ENCODE measurements at places on chromosomes 4 and X. TPM values are rescaled to one million over a fixed set of nuclear protein-coding genes. Genes with fewer than 3 reads are reported as not detected.

DNA sequence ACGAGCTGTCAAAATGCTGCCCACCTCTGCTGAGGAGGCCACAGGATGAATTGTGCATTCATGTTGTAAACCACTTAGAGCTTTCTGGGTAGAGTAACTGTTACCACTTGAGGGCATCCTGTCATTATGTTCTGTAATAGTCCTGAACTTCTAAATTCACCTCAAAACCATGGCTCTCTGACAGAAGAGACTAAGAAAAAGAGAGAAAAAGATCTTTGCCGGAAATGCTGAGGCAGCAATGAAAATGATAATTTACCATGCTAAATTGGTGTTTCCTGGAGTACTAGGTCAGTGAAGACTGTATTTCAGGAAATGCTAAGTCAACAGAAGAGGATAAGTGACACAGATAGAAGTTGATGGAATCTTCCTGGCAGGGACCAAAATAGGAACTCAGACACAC lies 942.3 kb upstream of the SLIT2 start:
- DNase-seq = no peak

GRCh38 chr4:123943976-123944375 lies 547.4 kb downstream of the SPRY1 start:
- DNase-seq = no peak

MAGEA12 gene
- total RNA-seq = not detected

GPR173 gene
- total RNA-seq = 0.13 TPM

KCNIP4 gene
- not detected for total RNA-seq

PCDH18 gene
- total RNA-seq = 10.8 TPM

- no peak for DNase-seq
Observed at GRCh38 chr4:38011511-38012162, 51.4 kb downstream of the PTTG2 start.

- DNase-seq = no peak
Observed at GRCh38 chr4:8113611-8114377, 44.8 kb downstream of the ABLIM2 start.

DNA sequence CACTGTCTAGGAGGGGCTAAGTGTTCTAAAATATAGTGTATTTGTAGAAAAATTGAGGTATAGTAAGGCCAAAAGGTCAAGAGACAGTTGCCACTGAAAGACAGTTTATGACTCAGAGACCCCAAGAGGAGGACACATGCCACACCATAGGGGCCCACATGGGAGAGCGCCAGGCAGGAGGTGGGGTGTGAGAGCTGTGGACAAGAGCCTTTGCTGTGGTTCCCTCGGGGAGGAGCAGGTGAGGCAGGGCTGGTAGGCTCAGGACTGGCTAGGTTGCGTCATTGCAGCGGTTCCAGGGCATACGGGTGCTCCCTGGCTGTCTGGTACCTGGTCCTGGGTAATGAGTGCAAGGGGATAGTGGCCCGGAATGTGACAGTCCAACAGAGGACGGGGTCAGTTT lies 37.6 kb downstream of the CCNQ start:
- no peak for DNase-seq

DNA sequence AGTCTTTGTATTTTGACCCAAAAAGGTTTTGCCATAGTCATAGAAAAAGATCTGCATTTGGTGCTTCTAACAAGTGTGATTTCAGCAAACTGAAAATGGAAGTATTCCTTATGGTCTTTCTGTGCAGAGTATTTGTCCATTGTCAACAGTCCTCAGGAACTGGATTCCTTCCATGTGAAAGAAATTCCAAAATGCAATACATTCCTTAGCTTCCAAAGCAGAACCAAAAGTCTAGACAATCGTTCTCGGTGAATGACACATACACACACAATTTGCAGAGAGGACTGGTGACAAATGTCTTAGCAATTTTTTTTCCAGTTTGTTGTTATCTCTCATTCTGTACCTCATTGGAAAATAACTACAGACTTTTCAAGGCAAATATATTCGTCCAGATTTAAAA lies 562.2 kb upstream of the SLIT2 start:
- DNase-seq = no peak

- no peak for DNase-seq
Observed at GRCh38 chr4:2252530-2253091, 9.3 kb downstream of the MXD4 start.

DNA sequence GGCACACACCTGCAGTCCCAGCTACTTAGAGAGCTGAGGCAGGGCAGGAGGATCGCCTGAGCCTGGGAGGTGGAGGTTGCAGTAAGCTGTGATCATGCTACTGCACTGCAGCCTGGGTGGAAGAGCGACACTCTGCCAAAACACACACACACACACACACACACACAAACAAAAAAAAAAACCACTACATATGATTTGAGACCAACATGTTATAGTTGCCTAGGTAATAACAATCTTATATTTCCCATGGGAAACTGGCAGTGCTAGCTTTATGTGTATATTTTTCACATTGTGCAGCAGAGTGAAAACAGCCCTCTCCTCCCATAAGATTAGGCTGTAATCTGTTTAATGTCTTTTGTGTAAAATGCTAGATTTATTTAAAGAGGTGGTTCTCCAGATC lies 3.1 kb upstream of the FAM241A start:
- no peak for DNase-seq

EGFL6 gene
- not detected for total RNA-seq

HS6ST2 gene
- total RNA-seq = 0.26 TPM

- no peak for DNase-seq
Observed at GRCh38 chr4:160831165-160831922, 1332.5 kb downstream of the FSTL5 start.

DNA sequence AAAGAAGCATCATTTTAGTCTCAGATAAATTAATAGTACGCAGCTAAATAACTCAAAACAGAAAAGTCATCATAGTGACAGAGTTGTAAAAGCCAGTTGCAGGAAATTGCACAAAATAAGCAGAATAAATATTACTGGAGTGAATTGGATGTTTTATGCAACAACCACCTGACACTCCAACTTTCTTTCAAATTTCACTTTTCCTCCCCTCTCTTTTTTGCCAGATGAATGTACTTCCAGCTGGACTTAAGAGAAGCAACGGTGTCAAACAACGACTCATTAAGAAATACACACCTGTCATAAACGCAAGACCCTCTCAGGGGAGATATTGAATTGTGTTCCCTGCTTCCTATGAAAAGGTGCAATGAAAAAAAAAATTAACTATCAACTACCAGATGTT lies 120.2 kb upstream of the HCCS start:
- no peak for DNase-seq

DNA sequence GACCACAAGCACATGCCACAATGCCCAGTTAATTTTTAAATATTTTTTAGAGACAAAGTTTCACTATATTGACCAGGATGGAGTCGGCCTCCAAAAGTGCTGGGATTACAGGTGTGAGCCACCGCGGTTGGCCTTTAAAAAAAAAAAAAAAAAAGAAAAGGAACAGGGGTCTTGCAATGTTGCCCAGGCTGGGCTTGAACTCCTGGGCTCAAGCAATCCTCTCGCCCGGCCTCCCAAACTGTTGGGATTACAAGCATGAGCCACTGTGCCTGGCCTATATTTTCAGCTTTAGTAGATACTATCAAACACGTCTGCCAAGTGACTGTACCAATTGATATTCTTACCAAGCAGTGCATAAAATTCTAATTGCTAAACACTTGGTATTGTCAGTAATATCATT lies 8.8 kb downstream of the UGDH start:
- no peak for DNase-seq

FGFBP2 gene
- total RNA-seq = 0.33 TPM

GRCh38 chrX:107673933-107674479 lies 45.7 kb downstream of the PRPS1 start:
- no peak for DNase-seq

- DNase-seq = no peak
Observed at GRCh38 chrX:26295425-26295824, 79.5 kb downstream of the MAGEB5 start.

DNA sequence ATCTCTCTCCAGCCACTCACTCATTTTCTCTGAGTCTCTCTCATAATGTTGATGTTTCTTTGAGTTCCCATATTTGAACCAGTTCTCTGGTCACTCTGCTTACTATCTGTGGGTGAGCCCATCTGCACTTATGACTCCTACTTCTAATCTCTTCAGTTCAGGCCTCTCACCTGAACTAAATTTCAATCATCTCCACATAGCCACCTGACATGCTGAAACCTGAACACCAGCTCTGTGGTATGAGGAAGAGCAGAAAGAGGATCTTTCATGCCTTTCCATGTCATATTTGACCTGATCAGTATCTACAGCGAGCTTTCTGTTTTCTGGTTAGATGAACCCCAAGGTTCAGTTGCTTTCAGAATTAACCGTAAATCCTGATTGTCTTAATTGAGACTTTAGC lies 122.2 kb upstream of the ESX1 start:
- no peak for DNase-seq

SLC26A1 gene
- 1.8 TPM for total RNA-seq

DNA sequence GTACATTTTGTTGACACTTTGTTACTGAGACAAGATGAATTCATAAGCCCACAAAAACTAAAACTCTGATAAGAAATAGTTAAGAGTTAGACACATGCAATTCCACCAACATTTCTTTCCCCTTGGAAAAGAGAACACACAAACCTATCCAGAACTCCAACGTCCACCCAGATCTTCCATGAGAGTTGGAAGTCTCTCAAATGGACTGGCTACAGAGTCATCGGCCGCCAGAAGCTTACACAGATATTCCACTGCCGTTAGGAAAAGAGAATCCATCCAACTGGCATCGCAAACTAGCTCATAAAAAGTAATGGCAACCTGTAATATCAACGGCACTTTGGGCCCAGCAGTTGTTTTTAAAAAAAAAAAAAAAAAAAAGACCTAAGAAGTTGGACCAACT lies 114.7 kb downstream of the PRKX start:
- DNase-seq = no peak

- DNase-seq = no peak
Observed at GRCh38 chr4:186704057-186704456, 19.6 kb downstream of the FAT1 start.

- DNase-seq = no peak
Observed at GRCh38 chrX:87515836-87516235, 1.8 kb upstream of the KLHL4 start.

GRCh38 chrX:37679888-37680287 lies 5.7 kb upstream of the XK start:
- no peak for DNase-seq

- no peak for DNase-seq
Observed at GRCh38 chr4:147933779-147934178, 201.9 kb downstream of the ARHGAP10 start.
